ENCODE measurements at places on chromosomes 4 and X.

DNA sequence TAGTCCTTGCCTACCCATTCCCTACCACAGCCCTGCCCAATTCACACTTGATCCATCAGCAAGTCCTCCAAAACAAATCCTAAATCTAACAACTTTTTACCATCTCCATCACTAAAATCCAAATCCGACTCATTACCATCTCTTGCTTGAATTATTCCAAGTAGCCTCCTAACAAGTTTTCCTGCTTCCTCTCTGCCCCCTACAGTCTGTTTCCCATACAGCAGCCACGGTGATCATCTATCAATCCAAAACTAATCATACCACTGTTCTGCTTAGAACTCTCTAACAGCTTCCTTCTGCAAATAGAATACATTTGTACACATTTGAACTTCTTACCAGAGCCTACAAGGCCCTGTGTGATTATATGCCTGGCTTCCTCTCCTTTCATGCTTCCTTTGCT is 133.0 kb downstream of the SHROOM4 start:
- DNase-seq, result no peak

DNA sequence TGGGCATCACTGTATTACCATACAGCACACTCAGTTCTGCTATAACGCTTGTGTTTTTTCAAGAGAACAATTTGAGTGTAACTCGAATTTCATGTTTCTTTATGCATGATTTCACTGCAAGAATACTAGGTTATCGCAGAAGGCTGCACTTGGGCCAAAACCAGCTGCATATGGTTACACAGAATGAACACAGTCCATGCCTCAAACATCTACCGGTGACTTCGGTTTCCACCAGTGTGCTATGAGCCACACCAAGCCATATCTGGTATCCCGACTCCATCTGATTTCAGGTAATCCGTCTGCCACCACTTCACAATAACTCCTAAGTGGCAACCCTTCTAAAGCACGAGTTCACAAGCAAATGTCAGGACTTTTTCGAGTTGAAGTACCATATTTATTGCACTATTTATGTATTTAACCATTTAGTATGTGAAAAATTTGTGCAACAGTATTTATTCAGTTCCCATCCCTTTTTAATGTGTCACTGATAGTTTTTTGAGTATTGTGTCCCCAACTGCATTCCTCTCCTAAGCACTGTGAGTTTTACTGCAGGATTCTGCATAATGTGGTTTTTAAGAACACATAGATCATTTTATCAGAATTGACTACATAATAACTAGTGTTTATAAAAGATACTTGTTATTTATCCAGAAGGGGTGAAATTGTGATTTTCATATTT is 111.8 kb downstream of the APBB2 start:
- DNase-seq, result no peak

DNA sequence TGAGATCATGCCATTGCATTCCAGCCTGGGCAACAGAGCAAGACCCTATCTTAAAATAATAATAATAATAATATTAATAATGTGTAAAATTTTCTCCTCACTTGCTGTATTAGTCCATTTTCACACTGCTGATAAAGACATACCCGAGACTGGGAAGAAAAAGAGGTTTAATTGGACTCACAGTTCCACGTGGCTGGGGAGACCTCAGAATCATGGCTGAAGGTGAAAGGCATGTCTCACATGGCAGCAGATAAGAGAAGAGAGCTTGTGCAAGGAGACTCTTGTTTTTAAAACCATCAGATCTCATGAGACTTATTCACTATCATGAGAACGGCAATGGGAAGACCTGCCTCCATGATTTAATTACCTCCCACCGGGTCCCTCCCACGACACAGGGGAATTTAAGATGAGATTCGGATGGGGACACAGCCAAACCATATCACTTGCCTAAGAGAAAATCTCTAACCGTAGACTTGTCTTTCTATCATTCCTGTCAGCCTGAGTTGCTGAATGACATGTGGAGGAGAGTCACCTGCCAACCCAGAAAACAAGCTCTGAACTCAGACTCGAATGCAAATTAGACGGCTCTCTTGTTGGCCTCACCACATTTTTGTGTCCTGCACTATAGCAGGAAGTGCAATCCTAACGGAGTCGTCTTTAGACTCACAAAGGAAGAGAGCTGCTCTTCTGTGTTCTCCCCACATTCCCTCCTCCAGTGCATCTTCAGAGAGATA is 51.9 kb upstream of the DCTD start:
- no peak for DNase-seq

DNA sequence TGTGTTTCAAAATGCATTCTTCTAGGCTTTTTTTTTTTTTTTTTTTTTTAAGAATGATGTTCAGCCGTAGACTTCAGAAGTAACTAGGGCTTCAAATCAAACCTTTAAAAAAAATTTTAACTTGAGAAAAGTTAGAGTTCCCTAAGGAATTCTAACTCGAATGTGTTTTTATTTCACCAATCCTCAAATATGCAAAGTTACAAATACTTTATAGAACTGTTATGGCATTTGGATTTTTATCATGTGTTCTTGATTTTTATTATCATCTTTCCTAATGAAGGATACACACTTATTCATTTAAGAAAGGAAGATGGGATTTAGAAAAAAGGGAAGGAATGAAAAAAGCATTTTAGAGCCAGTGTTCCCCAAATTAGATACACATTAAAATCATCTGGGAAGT is 200.6 kb upstream of the LDB2 start:
- no peak for DNase-seq

Measured in hematopoietic multipotent progenitor cell treated with erythropoietin and hydrocortisone succinate and interleukin-3 and kit ligand, for 8 days (in vitro differentiated cells).